ENCODE measurements at places on chromosomes 11 and 22. TPM values are rescaled to one million over a fixed set of nuclear protein-coding genes. Genes with fewer than 3 reads are reported as not detected.

APOL3 gene
- 3.0 TPM for total RNA-seq

DNA sequence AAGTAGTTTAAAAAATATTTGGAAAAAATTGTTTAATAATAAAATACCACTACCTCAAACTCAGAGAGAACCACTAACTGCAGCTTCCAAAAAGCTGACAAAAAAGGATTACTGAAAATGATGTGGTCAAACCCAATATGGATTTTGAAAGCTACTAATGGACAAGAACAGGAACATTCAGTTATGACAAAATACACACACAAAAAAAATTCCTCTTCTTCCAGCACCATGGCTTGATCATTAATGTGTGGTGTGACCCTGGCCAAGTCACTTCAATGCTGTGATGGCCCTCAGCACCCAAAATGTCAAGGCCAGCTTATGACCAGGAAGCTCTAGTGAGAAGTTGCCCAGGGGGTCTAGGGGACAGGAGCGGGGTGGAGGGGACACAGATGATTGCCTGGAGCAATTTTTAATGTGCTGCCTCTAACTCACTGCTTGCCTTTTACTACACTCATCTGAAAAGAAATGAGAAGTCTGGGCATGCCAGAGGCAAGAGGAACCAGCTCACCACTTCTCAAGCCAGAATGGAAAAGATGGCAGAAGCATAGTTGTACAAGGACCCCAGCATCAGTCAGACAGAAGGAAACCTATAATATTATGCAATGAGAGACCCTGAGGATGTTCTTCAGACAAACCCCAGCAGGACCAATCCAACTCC is 2.2 kb downstream of the SMCO4 start:
- DNase-seq = no peak

GRCh38 chr11:31240340-31240904 is 129.1 kb downstream of the DCDC1 start:
- peak; percentile 37 for DNase-seq

DNA sequence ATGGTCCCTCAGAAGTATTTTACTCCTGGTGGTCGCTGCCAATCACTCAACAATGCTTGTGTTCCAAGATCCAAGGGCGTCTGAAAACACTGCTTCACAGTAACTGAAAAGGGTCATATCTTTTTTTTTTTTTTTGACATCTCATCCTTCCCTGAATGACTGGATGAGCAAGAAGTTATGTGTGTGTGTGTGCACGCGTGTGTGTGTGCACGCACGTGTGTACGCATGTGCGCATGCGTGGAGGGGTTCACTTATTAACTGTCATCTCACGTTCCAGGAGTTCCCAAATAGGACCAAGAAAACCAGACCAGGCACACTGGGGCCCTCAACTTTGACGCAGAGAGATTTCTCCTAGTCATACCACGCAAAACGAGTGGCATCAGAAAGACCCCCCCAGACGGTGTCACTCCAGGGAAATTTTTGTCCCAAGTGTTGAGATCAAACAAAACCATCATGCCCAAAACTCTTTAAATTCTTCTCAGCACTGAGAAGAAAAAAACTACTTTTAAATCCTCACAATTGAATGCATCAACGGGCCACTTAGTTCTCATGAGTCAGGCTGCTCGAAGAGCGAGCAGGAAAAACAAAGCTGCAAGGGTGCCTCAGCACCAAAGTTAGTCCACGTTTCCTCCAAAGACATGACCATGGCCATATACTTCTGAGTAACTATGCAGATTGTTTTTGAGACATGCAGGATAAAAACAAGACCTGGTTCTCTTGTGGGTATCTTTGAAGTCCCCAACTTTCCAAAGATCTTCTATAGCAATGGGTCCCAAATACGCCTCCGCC is 12.9 kb downstream of the MN1 start:
- DNase-seq = no peak

DNA sequence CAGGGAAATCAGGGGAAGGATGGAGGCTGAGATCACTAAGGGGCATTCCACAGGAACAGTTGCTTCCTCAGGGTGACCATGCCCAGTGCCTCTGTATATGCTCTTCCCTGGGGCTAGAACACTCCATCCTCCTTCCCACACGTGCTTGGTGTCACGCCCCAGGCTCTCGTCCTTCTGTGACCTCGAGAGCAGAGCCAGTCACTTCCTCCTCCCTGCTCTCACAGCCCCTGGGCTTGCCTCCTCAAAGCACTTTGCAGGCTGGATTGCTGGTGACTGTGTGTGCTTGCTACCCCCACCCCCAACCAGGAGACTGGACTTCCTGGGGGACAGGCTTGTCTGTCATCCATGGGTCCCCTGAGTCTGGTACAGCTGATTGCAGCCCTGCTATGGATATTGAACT is 56.5 kb upstream of the AMPD3 start:
- peak; percentile 40 for DNase-seq

DNA sequence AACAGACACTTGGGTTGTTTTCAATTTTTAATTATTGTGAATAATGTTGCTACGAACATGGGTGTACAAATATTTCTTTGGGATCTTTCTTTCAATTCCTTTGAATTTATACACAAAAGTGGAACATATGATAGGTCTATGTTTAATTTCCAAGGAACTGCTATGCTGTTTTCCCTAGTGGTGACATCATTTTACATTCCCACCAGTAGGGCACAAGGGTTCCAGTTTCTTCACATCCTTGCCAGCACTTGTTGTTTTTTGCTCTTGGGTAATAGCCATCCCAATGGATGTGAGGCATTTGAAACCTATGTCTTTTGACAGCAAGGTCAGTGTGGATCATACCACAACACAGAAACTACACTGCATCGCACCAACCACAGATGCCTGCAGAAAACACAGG is 41.8 kb upstream of the SCN3B start:
- DNase-seq = no peak

- DNase-seq = no peak
Measured at GRCh38 chr11:117704395-117705100, 92.5 kb downstream of the DSCAML1 start.

NLRP10 gene
- 0.17 TPM for total RNA-seq

DNA sequence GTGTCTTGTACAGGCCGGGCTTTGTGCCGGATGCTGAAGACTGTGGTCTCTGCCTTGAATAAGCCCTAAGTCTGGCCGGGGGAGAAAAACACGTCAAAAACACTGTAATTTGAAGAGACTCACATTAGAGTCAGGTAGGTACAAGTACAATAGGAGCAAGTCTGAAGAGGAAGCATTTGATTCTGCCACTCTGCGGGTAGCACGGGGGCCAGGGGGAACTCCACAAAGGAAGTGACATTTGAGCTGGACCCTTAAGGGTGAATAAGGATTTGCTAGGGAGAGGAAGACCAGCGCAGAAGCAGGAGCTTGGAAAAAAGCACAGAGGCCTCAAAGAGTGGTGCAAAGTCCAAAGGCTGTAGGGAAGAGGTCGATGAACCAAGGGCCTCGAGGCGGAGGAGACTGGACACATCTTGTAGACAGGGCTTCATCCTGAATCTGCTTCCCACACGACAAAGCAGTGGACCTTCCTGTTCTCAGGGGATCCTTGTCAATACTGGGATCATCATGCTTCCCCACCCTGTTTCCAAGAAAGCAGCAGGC is 38.7 kb downstream of the BUD13 start:
- DNase-seq = no peak

GRCh38 chr11:74345420-74345819 is 34.0 kb upstream of the P4HA3 start:
- no peak for DNase-seq

DNA sequence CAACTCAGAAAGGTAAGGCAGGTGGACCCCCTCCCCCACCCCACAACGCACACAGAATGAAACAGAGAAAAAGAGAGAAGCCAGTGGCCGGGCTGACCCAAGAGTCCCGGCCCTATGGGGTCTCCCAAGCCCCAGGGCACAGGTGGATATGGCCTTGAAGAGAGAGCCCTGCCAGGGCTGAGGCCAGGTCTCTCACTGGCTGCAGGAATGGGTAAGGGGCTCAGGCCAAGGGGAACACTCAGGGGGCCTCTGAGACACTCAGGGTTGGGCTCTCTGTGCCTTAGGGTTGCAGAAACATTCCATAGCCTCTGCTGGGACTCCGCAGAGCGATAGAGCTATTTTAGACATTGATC is 98.0 kb downstream of the PDE2A start:
- DNase-seq = no peak

- no peak for DNase-seq
Measured at GRCh38 chr11:58562375-58562800, 13.3 kb downstream of the LPXN start.

MS4A6A gene
- total RNA-seq = not detected

DNA sequence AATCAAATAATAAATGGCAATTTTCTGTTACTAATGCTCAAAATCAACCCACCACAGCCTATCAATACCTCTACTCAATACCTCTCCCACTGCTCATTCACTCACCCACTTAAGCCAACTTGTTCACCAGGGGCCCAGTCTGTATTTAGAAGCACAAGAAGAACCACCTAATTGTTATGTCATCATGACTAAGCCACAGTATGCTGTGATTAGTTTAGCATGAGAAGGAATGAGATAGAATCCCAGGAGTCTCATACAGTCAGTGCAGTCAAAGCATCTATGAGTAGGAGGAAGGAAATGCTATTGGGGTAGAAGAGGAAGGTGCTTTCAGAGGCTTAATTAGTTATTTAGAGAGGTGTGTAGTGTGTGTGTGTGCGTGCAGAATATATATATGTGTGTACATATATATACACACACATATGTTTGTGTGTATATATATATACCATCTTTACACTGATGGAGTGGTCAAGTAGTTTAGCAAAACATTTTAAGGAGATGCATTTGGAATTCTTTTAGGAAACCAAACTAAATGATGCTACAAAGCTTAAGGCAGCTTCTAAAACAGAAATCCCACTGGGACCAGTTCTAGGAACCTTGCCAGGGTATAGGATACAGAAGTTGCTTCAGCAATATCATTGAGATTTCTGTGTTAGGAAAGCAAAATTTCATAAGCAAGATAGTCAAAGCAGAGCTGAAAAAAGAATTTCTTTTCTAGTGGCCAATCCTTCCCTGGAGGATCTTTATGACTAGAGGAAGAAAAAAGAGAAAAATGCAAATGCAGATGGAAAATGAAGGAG is 27.5 kb downstream of the KCNA4 start:
- DNase-seq = peak; percentile 44

DNA sequence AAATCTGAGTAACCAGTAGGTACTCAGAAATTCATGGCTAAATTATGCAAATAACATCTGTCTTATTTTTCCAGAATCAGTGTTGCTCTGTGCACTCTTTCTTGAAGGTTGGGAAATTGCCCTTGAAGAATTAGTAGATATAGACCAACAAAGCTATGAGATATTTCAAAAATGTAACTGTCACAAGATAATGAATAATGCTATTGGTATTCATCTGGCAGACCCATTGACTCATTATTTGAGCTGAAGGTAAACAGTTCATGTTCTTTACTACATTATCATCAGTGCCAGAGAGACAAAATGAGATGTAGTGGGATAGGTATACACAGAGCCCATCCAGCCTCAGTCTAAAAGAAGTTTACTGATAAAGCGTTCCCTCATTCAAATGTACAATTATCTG is 274.7 kb downstream of the CASP12 start:
- peak; percentile 59 for DNase-seq

GRCh38 chr22:20156611-20157429 is 6.0 kb upstream of the CCDC188 start:
- DNase-seq = peak; percentile 56

- no peak for DNase-seq
Measured at GRCh38 chr22:17065433-17065832, 19.4 kb upstream of the IL17RA start.

GRCh38 chr11:44561275-44561805 is 4.1 kb upstream of the CD82 start:
- DNase-seq = peak; percentile 61

GRCh38 chr11:859394-860131 is 16.9 kb downstream of the TSPAN4 start:
- no peak for DNase-seq

GRCh38 chr22:35782504-35782903 is 64.8 kb downstream of the APOL5 start:
- DNase-seq = no peak

RASGRP2 gene
- total RNA-seq = not detected

RAG2 gene
- not detected for total RNA-seq

IL17REL gene
- not detected for total RNA-seq

Data from HT1080 (cell line).